ENCODE measurements at places on chromosomes 2 and 18. TPM values are rescaled to one million over a fixed set of nuclear protein-coding genes. Genes with fewer than 3 reads are reported as not detected.

GRCh38 chr18:48470484-48471180 is 61.4 kb upstream of the ZBTB7C start:
- H3K4me3 ChIP-seq = no peak overlapping the region
- no peaks in the 10 kb centered on the region for H3K4me1 ChIP-seq
- H3K27me3 ChIP-seq = peaks cover 12% of the 10 kb centered on the region
- H3K36me3 ChIP-seq = no peaks in the 10 kb centered on the region
- H3K27ac ChIP-seq = no peak overlapping the region

- H3K4me1 ChIP-seq = no peaks in the 10 kb centered on the region
- no peak for DNase-seq
- no peaks in the 10 kb centered on the region for H3K27me3 ChIP-seq
- no peaks in the 10 kb centered on the region for H3K36me3 ChIP-seq
- no peak overlapping the region for H3K27ac ChIP-seq
Measured at GRCh38 chr2:19043893-19044292, 314.5 kb downstream of the OSR1 start.

DNA sequence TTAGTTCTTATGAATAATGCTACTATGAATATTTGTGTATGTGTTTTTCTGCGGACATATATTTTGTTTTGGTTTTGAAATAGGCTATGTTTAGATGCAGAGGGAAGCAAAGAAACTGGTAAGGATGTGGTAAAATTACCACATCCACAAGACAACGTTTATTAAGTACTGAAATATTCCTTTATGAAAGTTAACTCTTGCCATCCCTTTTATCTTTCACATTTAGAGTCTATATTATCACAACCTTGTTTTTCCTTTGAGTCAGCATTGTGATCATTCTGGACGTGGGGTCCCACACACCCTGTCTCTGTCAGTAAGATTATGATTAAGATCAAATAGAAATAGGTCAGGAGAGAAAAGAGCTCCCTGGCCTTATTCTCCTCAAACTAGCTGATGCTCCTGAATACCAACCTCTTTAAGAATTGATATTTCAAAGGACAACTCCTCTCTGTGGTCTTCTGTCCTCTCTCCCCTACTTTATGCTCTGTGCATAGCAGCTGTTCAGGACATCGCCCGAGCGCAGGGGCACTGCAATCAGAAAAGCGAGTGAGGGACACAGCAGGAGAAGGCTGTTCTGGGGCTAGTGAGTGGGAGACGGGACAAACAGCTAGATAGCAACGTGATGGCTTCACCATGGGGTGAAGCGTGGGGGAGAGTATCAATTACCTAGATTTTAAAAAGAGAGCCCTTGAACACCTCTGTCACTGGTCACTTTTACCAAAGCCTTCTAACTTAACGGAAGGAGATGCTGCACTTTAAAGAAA is 12.2 kb downstream of the METAP1D start:
- H3K4me1 ChIP-seq = no peaks in the 10 kb centered on the region
- no peak overlapping the region for H3K27ac ChIP-seq
- H3K4me3 ChIP-seq = no peak overlapping the region
- no peaks in the 10 kb centered on the region for H3K27me3 ChIP-seq
- no peak for DNase-seq
- no peaks in the 10 kb centered on the region for H3K36me3 ChIP-seq

- H3K27me3 ChIP-seq = no peaks in the 10 kb centered on the region
- H3K27ac ChIP-seq = no peak overlapping the region
- H3K4me1 ChIP-seq = no peaks in the 10 kb centered on the region
- no peaks in the 10 kb centered on the region for H3K36me3 ChIP-seq
Measured at GRCh38 chr2:11492720-11493119, 26.8 kb upstream of the E2F6 start.

DNA sequence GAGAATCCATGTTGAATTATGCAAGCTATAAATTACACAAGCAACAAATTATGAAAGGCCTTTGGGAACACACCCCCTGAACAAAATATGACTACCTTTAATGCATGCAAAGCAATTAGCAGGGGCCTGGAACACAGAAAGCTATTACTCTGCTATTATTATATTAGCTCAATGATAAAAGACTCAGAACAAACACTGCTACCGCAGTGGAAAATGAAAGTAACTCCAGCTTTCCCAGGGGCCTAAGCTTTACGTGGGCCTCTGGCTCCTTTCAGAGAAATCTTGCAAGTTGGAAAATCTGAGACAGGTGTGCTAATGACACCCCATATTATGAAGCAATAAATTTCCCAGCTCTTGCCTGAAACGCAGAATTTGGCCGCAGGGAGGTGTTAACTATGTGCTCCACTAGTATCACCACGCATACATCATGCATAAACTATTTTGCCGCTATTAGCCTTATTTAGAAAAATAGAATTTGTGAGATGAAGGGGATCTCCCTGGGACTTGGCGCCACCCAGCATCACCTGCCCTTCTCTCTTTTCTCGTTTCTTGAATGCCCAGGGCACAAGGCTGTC is 321.6 kb upstream of the LYPD1 start:
- no peak overlapping the region for H3K4me3 ChIP-seq
- H3K4me1 ChIP-seq = no peaks in the 10 kb centered on the region
- no peaks in the 10 kb centered on the region for H3K27me3 ChIP-seq
- no peaks in the 10 kb centered on the region for H3K36me3 ChIP-seq

GRCh38 chr2:61277756-61278155 is 115.8 kb downstream of the C2orf74 start:
- H3K36me3 ChIP-seq = peaks cover 2% of the 10 kb centered on the region
- no peaks in the 10 kb centered on the region for H3K27me3 ChIP-seq
- peaks cover 13% of the 10 kb centered on the region for H3K4me1 ChIP-seq
- no peak overlapping the region for H3K27ac ChIP-seq
- no peak overlapping the region for H3K4me3 ChIP-seq

DNA sequence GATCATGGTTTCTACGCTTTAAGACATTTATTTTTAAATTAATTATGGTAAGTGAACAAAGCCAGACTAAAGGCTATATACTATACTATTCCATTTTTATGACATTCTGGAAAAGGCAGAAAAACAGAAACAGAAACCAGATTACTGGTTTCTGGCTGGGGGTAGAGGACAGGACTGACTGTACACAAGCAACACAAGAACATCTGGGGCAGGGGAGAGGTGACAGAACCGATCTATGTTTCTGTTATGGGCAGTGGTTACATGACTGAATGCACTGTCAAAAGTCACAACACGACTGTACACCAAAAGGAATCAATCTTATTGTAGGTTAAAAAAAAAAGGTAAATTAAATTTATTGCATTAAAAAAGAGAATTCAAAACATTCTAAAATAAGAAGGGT is 64.7 kb downstream of the PTPN2 start:
- no peaks in the 10 kb centered on the region for H3K4me1 ChIP-seq
- no peaks in the 10 kb centered on the region for H3K27me3 ChIP-seq
- no peak for DNase-seq
- no peak overlapping the region for H3K27ac ChIP-seq

GRCh38 chr2:68727683-68728375 is 6.8 kb upstream of the ARHGAP25 start:
- H3K36me3 ChIP-seq = no peaks in the 10 kb centered on the region
- DNase-seq = no peak
- H3K27me3 ChIP-seq = peaks cover 22% of the 10 kb centered on the region
- H3K4me1 ChIP-seq = no peaks in the 10 kb centered on the region
- no peak overlapping the region for H3K27ac ChIP-seq

- no peaks in the 10 kb centered on the region for H3K27me3 ChIP-seq
- H3K36me3 ChIP-seq = no peaks in the 10 kb centered on the region
- no peak overlapping the region for H3K4me3 ChIP-seq
Measured at GRCh38 chr18:6057604-6058003, 162.3 kb upstream of the TMEM200C start.

DNA sequence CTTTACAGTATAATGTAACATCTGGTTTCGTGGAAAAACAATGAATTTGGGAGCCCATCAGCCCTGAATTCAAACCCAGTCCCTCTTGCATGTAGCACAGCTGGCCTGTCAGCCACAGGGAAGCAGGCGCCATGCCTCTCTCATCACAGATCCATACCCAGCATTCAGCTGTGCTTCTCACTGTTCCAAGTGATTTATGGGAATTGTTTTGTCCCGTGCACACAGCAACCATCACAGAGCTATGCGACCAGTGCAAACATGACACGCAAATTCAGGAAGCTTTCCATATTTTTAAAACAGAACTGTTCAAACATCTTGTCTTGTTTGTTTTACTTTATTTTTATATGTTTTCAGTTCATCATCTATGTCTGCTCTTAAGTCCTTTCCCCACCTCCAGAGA is 496.1 kb downstream of the EIPR1 start:
- no peaks in the 10 kb centered on the region for H3K27me3 ChIP-seq
- no peaks in the 10 kb centered on the region for H3K36me3 ChIP-seq
- H3K4me3 ChIP-seq = no peak overlapping the region
- DNase-seq = no peak
- H3K27ac ChIP-seq = no peak overlapping the region

DNA sequence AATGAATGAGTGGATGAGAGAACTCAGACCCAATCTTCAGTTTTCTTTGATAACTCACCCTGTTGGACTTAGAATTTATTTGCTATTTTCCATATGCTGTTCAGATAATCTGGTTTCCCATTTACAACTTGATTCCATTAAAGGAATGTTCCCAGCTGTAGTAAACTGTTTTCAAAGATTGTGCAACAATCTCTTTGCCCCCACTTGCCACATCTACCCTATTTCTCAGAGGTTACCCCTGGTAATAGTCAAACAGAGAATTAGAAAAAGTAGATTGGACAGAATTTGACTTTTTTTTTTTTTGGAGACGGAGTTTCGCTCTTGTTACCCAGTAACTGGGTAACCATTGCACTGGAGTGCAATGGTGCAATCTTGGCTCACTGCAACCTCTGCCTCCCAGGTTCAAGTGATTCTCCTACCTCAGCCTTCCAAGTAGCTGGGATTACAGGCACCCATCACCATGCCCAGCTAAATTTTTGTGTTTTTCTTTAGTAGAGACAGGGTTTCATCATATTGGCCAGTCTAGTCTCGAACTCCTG is 93.4 kb upstream of the SIX2 start:
- no peaks in the 10 kb centered on the region for H3K4me1 ChIP-seq
- DNase-seq = no peak
- no peak overlapping the region for H3K27ac ChIP-seq
- peaks cover 2% of the 10 kb centered on the region for H3K27me3 ChIP-seq
- H3K4me3 ChIP-seq = no peak overlapping the region

Gene MOGAT1
- polyA plus RNA-seq = not detected

Gene ARHGAP15
- polyA plus RNA-seq = not detected

Gene SP5
- not detected for polyA plus RNA-seq

Gene GPR45
- not detected for polyA plus RNA-seq

Gene CASP10
- polyA plus RNA-seq = 15.7 TPM
